ENCODE measurements at places on chromosomes 16 and 17.

DNA sequence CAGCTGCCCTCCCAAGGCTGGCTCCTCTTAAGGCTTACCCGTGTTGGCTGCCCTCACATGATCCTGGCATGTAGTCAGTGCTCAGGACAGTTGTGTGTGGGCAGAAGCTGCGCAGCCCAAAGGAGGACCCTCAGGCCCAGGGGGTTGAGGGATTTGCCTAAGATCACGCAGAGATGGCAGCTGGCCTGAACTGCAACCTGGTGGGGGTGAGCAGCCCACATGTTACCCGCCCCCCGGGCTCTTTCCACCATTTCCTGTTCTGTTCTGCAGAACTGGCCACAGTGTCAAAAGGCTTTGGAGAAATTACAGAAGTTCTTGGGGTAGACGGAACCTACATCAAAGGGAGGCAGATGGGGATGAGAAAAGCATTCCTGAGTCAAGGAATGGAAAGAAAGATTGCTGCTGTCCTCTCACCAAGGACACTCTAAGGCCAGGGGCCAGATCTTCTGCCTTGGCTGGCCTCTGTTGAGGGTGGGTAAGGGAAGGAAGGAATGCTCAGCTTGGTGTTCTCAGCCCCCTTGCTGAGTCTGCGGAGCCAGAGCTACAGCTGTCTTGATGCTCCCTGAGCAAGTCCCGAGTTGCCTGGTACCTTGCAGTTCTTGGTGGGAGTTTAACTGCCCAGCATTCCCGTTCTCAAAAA is 53.0 kb downstream of the EPN2 start:
- DNase-seq, result no peak

DNA sequence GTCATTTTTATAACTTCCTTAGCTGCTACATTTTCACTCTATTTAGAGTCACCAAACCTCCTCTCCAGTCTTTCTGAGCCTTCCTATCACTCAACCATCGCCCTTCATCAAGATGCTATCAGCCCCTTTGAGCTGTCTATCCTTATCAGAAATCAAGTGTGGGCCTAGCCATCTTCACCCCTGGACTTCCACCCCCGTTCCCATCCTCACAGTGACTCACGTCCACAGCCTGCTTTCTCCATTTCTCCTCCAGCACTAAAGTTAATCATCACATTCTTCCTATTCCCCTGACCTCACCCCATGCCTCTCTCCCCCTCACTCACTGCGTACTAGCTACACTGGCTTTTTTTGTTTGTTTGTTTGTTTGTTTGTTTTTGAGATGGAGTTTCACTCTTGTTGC is 2.4 kb upstream of the TEKT3 start:
- DNase-seq, result no peak

- DNase-seq, result no peak
Observed at GRCh38 chr16:59699786-59700185, 965.7 kb upstream of the GOT2 start.

DNA sequence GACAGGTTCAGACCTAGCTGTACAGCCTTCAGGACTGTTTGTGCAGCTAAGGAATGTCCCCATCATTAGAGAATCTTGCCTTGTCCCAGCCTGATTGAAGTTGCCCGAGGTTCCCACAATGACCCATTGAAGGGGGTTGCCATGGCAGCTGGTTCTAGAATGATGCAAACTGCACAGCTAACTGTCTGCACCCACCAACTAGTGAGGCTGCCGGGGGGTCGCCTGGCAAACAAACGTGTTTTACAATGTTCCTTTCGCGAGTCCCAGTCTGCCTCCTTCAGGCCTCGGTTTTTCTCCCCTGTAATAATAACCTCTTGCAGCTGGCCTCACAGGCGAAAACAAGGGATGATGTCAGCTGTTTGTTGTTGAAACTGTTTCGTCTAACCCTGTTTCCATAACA is 5.5 kb downstream of the C16orf96 start:
- DNase-seq, result no peak

DNA sequence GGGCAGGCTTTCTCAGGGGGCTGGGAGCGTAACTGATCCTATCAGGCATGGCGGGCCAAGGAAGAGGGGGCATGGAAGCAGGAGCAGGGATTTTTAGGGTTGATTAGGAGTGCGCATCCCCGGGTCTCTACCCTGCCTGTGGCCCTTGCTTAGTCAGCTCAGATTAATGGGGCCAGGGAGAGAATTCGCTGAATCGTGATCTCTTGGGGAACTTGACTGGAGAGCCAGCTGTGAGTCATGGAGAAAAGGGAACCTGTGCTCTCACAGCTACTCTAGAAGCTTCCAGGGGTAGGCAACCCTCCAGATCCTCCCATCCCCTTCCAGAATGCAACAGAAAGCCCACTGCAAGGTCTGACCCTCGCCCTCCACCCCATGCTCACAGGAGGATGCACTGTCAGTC is 3.6 kb downstream of the FOXN1 start:
- DNase-seq, result no peak

- DNase-seq, result no peak
Observed at GRCh38 chr17:65022751-65023700, 33.5 kb downstream of the GNA13 start.

- DNase-seq, result no peak
Observed at GRCh38 chr17:32484041-32484461, 2.7 kb upstream of the CDK5R1 start.

- peak; percentile 18 for DNase-seq
Observed at GRCh38 chr17:67824735-67825626, at the start of gene BPTF. Gene BPTF (plus strand): TSS chr17:67825503. CDS start chr17:67825725, 222 bp downstream.

DNA sequence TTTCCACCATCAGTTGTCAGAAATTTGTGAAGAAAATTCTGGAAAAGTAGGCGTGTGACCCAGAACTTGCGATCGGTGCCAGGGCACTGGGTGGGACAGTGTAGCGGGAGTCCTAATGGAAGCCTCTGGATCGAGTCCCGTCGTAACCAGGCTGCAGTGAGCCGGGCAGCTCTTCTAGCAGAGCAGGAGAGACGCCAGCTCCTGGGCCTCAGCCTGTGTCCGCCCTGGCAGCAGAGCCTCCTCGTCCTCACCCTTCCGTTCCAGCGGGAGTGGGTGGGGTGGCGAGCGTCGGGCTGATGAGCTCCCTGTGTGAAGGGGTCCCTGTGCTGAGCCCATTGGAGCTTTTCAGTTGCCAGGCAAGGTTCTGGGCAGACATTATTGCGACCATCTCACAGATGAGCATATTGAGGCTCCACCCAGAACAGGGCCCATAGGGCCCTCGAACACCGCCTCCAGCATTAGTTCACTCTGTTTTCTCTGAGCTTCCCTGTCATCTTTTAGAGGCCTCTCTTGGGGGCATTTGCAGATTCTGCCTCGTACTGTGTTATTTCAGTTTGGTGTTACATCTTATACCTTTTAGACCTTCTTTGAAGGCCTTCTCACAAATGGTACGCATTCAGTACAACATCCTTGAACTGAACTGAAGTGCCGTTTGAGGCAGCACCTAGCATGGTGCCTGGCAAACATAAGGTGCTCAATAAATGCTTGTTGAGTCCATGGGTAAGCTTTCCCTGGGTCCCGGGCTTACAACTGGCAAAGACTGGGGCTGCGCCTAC is 207.1 kb upstream of the CIBAR2 start:
- no peak for DNase-seq
